ENCODE measurements at places on chromosomes 13 and 19. TPM values are rescaled to one million over a fixed set of nuclear protein-coding genes. Genes with fewer than 3 reads are reported as not detected.

Gene NLRP7
- not detected for total RNA-seq

Gene ENOX1
- 0.64 TPM for total RNA-seq

Gene ADGRL1
- total RNA-seq, result 13.5 TPM

Gene KLF1
- total RNA-seq, result 0.21 TPM

Gene TMEM86B
- total RNA-seq, result 6.1 TPM

Gene C19orf33
- not detected for total RNA-seq

GRCh38 chr13:99377641-99378040 is 70.4 kb upstream of the GPR183 start:
- H3K27ac ChIP-seq, result no peak overlapping the region
- no peaks in the 10 kb centered on the region for H3K27me3 ChIP-seq
- peaks cover 35% of the 10 kb centered on the region for H3K36me3 ChIP-seq
- H3K4me3 ChIP-seq, result no peak overlapping the region
- H3K4me1 ChIP-seq, result peaks cover 82% of the 10 kb centered on the region

DNA sequence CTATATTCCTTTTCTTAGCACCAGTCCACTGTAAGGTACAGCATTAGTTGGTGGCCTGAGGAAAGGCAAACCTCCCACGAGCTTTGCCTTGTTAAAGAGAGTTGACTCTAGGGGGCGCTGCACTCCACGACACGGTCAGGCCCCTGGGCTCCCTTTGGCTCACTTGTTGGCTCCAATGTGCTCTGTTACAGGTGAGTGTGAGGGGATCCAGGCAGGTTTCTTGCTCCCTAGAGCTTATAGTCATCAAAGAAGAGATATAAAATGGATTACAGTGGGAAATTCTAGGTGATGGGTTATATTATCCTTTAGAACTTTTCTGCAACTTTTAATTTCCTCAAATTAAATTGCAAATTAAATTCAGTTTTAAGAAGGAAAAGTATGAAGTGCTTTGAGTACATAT is 3.7 kb downstream of the WDR87 start:
- DNase-seq, result peak; percentile 94
- H3K36me3 ChIP-seq, result no peaks in the 10 kb centered on the region
- peaks cover 8% of the 10 kb centered on the region for H3K4me1 ChIP-seq
- no peaks in the 10 kb centered on the region for H3K27me3 ChIP-seq
- no peak overlapping the region for H3K4me3 ChIP-seq

- no peaks in the 10 kb centered on the region for H3K27me3 ChIP-seq
- no peak for DNase-seq
- no peaks in the 10 kb centered on the region for H3K36me3 ChIP-seq
- no peak overlapping the region for H3K4me3 ChIP-seq
- H3K27ac ChIP-seq, result no peak overlapping the region
Measured at GRCh38 chr13:46617229-46617721, 64.3 kb downstream of the LRCH1 start.

GRCh38 chr19:16036941-16037340 is 39.4 kb upstream of the TPM4 start:
- no peaks in the 10 kb centered on the region for H3K36me3 ChIP-seq
- no peak for DNase-seq
- no peak overlapping the region for H3K4me3 ChIP-seq
- H3K27me3 ChIP-seq, result no peaks in the 10 kb centered on the region
- H3K4me1 ChIP-seq, result peaks cover 11% of the 10 kb centered on the region

- DNase-seq, result no peak
- H3K27me3 ChIP-seq, result no peaks in the 10 kb centered on the region
- H3K4me1 ChIP-seq, result peaks cover 9% of the 10 kb centered on the region
- H3K36me3 ChIP-seq, result peaks cover 1% of the 10 kb centered on the region
Measured at GRCh38 chr13:113143466-113144254, 14.8 kb upstream of the PROZ start.

DNA sequence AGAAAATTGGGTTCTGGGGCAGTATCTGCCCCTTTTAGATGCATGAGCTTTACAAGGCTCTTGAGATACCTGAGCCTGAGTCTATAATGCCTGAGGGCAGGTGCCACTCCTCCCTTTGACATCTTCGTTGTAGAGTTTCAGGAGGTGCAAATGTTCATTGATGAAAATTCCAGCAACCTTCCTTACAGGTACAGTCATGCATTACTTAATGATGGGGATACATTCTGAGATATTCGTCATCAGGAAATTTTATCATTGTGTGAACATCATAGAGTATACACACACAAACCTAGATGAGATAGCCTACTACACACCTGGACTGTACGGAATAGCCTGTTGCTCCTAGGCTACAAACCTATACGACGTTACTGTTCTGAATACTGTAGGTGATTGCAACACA is 310.0 kb downstream of the SHISA2 start:
- H3K27ac ChIP-seq, result no peak overlapping the region
- H3K4me1 ChIP-seq, result peaks cover 13% of the 10 kb centered on the region
- DNase-seq, result no peak
- no peaks in the 10 kb centered on the region for H3K36me3 ChIP-seq
- no peaks in the 10 kb centered on the region for H3K27me3 ChIP-seq

GRCh38 chr19:2719920-2720776 is 1.0 kb downstream of the DIRAS1 start:
- H3K27me3 ChIP-seq, result peaks cover 29% of the 10 kb centered on the region
- peak; percentile 14 for DNase-seq
- no peaks in the 10 kb centered on the region for H3K36me3 ChIP-seq
- no peak overlapping the region for H3K27ac ChIP-seq
- peak overlapping the region; percentile 15 for H3K4me3 ChIP-seq
